ENCODE measurements at places on chromosomes 13 and 19.
A peak's percentile ranks its signal among the peaks of the same experiment; 100 is the strongest.

GRCh38 chr19:38569368-38569983, 48.3 kb downstream of the MAP4K1 start:
- DNase-seq: no peak

DNA sequence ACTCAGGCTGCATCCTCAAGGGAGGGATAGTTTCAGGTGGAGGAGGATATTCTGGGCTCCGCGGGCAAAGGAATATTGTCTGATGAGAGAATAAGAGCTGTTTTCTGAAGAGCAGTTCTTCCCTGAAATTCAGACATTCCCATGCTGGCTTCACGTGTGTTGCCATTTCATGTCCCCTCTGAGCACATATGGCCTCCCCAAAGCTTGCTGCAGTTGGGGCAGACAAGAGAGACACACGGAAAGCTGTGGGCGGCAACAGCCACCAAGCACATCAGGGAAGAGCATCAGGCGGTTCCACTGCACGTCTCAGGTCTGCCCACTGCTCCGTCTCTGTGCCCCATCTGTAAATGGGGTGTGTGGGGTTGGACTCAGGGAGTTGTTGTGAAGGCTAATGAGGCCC, 247.5 kb upstream of the TSHZ3 start:
- DNase-seq: no peak

DNA sequence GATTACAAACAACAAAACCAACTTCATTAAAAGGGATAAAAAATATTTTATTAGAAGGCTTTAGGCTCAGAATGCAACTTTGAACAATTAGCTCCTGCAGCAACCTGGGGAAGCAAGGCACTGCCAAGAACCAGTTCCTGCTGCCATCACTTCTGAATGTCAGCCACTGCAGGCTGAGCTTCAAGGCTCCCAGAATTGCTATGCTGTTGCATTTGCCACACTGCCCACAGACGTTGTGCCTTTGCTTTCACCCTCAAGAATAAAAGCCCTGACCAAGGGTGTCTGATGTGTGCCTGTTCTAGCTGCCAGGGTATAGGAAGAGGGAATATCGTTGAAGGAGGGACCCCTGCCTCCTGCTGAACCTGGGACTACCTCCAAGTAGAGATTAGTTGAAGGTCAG, 238.4 kb downstream of the ITGBL1 start:
- DNase-seq: no peak

DNA sequence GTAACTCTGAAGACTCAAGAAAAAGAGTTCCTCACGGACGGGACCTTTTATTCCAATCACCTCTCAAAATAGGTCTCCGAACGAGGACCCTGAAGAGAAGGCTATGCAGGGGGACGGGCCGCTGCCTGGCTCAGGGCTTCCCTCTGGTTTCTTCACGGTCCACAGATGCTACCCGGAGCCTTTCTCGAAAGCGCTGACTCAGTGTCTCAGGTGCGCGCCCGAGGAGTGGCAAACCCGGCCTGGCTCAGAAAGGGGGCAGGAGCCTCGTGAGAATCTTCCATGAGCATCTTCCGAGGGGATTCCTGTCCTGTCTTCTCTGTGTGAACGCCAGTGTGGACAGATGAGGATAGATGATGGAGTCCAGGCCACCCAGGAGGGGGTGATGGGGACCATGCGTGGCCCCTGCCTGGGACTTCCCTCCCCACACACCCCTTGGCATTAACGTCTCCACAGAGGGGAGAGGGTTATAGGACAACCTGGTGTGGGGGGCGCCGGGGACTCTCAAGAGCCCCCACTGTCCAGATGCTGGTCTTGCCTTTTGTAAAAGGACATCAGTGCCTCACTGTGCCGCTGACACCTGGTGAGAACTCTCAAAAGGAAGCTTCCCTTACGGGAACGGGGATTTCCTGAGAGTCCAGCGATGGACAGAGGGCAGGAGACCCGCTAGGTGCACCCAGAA, 16.5 kb downstream of the LSM4 start:
- no peak for DNase-seq

DNA sequence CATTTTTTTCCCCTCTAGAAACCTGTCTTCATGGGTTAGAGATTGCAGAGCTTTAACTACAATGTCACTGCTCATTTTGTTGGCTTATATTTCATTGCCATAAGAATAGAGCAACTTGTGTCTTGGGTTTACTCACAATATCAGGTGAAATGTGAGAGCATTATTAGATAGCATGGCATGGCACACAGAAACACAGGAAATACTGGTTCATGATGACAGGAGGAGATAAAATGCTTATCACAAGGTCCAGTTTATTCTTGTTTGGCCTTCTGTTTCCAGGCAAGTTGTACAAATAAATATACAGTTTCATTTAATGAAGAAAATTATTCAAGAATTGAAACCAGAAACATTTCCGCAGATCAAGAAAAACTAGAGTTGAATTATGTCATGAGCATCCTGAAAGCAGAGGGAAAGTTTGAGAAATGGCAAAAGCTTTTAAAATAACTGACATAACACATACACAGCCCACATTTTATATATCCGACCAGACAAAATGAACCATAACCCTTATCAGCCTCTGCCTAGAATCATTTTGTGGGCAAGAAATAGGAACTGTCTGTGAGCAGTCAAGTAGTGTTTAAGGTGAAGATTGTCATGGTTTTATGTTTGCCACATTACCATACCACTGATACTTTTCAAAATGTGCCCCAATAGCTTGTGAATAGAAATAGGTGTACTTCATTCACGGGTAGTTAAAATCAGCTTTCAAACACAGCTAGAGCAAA, 297.9 kb upstream of the ARGLU1 start:
- DNase-seq: no peak

DNA sequence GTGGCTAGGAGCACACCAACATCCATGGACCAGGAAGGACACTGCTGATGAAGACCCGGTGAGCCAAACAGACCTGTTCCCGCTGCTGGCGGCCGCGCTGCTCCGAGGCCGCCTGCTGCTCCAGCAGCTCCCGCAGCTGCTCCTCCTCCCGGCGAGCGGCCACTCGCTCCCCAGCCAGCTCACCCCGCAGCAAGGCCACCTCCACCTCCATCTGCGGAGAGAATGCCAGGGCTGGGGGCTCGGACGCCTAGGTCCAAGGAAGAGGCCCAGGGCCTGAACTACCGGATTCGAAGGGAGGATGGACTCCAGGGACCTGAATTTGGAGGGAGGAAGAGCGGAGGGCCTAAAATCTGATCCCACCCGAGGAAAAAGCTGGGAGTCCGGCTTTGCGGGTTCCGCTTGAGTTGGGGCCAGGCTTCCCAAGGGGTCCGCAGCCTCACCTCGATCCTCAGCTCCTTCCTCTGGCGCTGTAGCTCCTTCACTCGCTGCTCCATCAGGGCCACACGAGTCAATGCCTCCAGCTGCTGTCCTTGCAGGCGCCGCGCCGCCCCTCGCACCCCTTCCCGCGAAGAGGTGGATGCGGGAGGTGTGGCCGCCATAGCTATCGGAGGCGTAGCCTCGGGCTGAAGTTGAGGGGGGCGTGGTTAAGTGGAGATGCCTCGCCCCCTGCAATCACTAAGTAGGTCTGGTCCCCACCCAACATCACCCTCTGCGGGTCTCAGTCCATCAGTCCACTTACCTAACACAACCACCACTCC, 2.7 kb downstream of the PHLDB3 start:
- DNase-seq: no peak

DNA sequence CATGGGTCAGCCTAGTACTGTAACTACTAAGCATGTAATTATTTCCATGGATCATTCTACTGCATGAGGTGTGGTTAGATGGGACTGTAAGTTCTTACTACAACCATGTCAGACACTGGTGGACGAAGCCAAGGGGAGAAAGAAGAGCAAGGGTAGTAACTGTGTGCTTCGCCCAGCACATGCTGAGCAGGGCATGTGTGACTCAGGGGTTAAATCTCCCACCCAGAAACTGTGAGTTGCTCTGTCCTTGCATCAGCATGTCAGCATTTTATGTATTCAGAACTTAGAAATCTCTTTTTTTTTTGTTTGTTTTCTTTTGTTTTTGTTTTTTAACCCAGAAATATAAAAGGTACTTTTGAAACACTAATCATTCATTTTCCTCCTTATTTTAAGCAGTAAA, 436.6 kb upstream of the KLF12 start:
- no peak for DNase-seq

GRCh38 chr19:18865973-18866799, 29.8 kb downstream of the CERS1 start:
- DNase-seq: peak; percentile 55

- DNase-seq: peak; percentile 72
Observed at GRCh38 chr19:38514812-38515633, 81.5 kb downstream of the RYR1 start.

GRCh38 chr19:53966931-53967330, 4.2 kb downstream of the CACNG8 start:
- no peak for DNase-seq

- no peak for DNase-seq
Observed at GRCh38 chr19:55208880-55209692, at the start of gene PTPRH. Gene PTPRH (minus strand): TSS chr19:55209501. CDS start chr19:55209433, 68 bp downstream.

- no peak for DNase-seq
Observed at GRCh38 chr19:44735011-44735410, 13.5 kb upstream of the BCL3 start.

GRCh38 chr19:16476401-16476800, 4.6 kb upstream of the EPS15L1 start:
- DNase-seq: no peak

- no peak for DNase-seq
Observed at GRCh38 chr13:103282571-103283450, 216.6 kb upstream of the SLC10A2 start.

DNA sequence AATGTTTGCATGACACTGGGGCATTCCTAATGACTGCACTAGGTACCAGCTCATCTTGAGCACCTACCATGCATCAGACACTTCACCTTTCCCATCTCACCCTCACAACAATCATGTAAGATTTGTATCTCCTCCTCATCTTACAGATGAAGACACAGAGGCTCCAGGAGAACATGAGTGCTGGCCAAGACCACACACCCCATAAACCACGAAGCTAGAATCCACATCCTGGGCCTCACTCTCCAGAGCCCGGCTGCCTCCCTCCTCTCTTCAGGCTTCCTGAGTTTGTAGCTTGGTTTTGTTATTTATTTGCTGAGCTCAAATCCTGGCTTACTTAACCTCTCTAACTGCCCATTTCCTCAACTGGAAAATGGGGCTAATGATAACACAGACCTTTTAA, 25.9 kb downstream of the FAM216B start:
- DNase-seq: no peak

DNA sequence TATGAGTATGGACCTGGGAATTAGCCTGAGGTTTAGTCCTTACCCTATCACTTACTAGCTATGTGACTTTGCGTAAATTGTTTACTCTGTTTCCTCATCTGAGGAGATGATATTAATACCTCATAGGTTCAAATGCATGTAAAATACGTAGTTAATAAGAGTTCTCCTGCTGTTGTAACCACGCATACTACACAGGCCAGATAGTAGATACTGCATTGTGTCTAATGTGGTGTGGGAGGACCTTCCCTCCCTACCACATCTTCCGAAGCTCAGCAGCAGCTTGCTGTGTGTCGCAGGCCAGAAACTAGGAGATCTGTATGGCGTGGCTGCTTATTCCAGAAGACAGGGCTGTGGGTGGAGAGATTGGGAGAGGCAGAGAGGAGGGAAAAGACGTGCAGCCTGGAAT, 23.0 kb downstream of the GTF2F2 start:
- no peak for DNase-seq

- DNase-seq: no peak
Observed at GRCh38 chr13:24858953-24859352, 95.0 kb downstream of the RNF17 start.

GRCh38 chr13:96089749-96090239, at the start of gene HS6ST3:
Gene HS6ST3 (plus strand): TSS chr13:96090107.
- DNase-seq: no peak

DNA sequence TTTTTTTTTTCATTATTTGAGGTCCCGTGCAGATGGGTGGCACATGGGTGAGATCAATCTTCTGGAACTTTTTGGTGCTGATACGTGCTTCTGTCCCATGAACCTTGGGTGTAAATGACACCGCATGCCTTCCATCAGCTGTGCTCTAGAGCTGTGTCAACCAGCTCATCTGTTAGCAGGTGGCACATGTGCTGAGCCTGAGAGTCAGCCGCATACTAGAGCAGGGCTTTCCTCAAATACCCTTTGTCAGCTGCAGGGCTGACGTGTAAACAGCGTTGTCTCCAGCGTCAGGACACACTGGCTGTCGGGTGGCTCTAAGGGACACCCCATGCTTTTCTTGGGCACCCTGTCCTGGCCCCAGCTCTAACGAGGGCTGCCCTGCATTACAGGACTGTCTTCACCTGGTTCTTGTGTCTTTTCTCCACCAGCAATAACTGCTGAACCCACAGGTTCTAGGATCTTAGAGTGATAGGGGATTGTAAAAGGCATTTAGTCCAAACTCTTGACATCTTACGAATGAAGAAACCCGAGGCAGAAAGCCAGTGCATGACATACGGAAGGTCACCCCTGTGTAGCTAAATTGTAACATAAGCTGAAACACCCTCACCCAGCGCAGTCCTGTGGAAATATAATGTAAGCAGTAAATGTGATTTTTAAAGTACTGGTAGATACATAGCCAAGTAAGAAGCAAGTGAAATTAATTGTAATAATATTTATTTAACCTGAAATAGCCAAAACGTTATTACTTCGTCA, 119.5 kb downstream of the LRCH1 start:
- DNase-seq: no peak

DNA sequence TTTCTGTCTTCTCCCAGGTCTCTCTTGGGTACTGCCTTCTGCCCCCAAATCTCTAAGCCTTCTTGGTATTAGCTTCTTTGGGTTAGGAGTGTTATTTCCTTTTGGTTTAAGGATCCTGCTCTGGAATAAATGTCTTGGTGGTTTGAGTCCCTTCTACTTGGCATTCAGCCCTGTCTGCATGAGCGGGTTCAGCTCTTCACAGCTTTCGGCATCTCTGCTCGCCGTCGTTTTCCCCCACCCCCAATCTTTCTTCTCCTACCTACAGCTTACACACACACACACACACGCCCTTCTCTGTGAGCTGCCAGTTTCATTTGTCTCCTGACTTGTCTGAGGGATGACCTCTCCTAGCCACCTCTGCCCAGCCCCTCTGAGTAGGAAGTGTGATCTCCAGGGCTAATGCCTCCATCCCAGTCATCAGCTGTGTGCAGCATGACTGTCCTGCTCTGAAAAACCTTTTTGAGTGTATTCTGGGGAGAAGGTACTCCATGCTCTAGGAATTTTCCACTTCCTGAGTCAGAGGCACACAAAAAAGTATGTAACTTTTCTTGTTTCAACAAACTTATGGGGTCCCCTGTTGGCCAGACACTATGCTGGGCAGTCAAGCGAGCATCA, 4.7 kb downstream of the CNOT3 start:
- DNase-seq: no peak

DNA sequence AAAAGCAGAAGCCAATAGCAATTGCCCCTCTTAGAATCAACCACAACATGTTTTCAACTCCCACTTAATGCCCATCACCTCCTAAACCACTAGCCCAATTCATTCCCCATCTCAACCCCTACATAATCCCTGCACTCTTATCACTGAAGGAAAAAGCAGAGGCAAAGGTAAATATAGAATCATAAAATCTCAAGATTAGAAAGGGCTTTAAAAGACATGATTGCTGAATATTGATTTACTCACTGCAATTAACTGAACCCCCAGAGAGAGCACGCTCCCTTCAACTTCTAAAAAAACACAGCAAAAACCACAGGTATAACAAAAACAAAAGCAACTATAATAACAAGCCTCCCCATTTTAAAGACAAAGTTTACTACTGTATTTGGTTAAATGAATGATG, 15.1 kb upstream of the POU4F1 start:
- no peak for DNase-seq
